ENCODE measurements at places on chromosomes 12 and 14.
A peak's percentile ranks its signal among the peaks of the same experiment; 100 is the strongest.

DNA sequence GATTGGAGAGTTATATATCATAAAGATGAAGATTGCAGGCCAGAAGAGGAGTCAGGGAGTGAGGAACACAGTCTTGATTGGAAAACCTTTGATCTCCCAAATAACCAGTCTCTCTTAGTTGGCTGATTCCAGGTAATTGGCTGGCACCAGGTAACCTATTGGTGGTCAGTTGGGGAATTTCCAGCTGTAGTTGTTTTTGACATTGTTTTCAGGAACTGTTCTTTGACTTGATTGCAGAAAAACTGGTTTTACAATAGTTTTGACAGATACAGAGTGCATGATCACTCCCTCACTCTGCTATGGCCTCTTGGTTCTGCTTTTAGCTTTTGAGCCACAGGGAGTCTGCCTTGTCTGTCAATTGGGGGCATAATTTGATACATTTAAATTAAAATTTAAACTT is 71.6 kb downstream of the ZNF641 start:
- H3K4me3 ChIP-seq = no peak overlapping the region
- H3K36me3 ChIP-seq = no peaks in the 10 kb centered on the region
- DNase-seq = no peak

- peaks cover 91% of the 10 kb centered on the region for H3K36me3 ChIP-seq
- H3K27me3 ChIP-seq = no peaks in the 10 kb centered on the region
- no peak overlapping the region for H3K4me3 ChIP-seq
- H3K27ac ChIP-seq = 0 out of 2 replicates have a peak overlapping the region, but pooled peaks have one; percentile 4
- no peaks in the 10 kb centered on the region for H3K4me1 ChIP-seq
These were observed 10.7 kb upstream of the UNC119B start for GRCh38 chr12:120699553-120699952.

- no peak overlapping the region for H3K27ac ChIP-seq
- H3K4me1 ChIP-seq = no peaks in the 10 kb centered on the region
- no peaks in the 10 kb centered on the region for H3K36me3 ChIP-seq
- no peak for DNase-seq
- no peaks in the 10 kb centered on the region for H3K27me3 ChIP-seq
- no peak overlapping the region for H3K4me3 ChIP-seq
These were observed 323.9 kb downstream of the LRIG3 start for GRCh38 chr12:58596381-58596780.

DNA sequence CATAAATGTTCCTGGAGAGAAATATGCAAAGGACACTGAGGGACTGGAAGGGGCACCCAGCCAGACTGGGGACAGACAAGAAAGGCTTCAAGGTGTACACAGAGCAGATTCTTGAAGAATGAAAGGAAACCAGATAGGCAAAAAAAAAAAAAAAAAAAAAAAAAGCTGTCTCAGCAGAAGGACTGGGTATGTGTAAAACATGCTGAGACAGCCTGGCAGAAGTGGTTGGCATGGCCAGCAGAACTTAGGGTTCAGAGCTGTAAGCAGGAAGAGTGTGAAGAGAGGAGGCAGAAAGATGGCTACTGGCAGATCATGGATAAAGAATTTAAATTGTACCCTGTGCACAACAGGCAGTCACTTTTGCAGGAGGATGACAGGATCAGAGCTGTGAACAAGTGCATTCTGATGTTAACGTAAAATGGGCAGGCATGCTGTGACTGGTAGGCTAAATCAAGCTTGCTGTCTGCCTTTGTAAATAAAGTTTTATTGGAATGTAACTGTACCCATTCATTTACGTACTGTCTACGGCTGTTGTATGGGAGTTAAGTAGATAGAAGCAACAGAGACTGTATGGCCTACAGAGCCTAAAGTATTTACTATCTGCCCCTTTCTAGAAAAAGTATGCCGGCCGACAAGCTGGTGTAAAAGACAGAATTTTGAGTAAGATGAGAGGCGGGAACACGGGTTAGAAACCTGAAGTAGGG is 42.2 kb downstream of the UBR7 start:
- no peak overlapping the region for H3K27ac ChIP-seq
- H3K27me3 ChIP-seq = no peaks in the 10 kb centered on the region
- no peak overlapping the region for H3K4me3 ChIP-seq
- H3K4me1 ChIP-seq = no peaks in the 10 kb centered on the region
- no peak for DNase-seq
- peaks cover 43% of the 10 kb centered on the region for H3K36me3 ChIP-seq

- no peaks in the 10 kb centered on the region for H3K4me1 ChIP-seq
- no peak for DNase-seq
- H3K27ac ChIP-seq = no peak overlapping the region
- no peak overlapping the region for H3K4me3 ChIP-seq
These were observed 99.2 kb downstream of the SLC41A2 start for GRCh38 chr12:104858611-104859543.

- H3K27ac ChIP-seq = no peak overlapping the region
- DNase-seq = no peak
- no peak overlapping the region for H3K4me3 ChIP-seq
- 0 out of 2 replicates have a peak, but pooled peaks cover 5% of the 10 kb centered on the region for H3K4me1 ChIP-seq
- no peaks in the 10 kb centered on the region for H3K36me3 ChIP-seq
These were observed 34.8 kb downstream of the ASCL1 start for GRCh38 chr12:102992297-102992696.

- no peak overlapping the region for H3K4me3 ChIP-seq
- no peaks in the 10 kb centered on the region for H3K36me3 ChIP-seq
- no peaks in the 10 kb centered on the region for H3K4me1 ChIP-seq
- no peaks in the 10 kb centered on the region for H3K27me3 ChIP-seq
- DNase-seq = no peak
These were observed 229.1 kb upstream of the PELI2 start for GRCh38 chr14:55889124-55889523.

DNA sequence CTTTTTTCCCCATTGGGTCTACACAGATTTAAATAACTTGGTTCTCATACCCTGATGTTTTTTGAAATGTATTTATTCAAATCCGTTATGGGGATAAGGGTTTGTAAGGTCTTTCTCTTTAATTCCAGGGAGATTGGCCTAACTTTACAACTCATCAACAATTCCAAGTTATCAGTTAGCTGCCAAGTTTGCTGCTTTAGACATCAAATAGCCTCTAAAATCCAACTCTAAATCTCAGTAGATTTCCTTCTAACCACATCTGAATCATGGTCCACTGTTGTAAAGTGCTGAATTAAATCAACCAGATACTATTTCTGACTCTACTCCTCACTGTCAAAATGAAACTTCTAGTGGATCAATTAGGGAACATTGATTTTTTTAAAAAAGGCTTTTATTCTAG is 364.1 kb upstream of the E2F7 start:
- H3K4me1 ChIP-seq = no peaks in the 10 kb centered on the region
- no peak overlapping the region for H3K27ac ChIP-seq
- no peaks in the 10 kb centered on the region for H3K27me3 ChIP-seq

DNA sequence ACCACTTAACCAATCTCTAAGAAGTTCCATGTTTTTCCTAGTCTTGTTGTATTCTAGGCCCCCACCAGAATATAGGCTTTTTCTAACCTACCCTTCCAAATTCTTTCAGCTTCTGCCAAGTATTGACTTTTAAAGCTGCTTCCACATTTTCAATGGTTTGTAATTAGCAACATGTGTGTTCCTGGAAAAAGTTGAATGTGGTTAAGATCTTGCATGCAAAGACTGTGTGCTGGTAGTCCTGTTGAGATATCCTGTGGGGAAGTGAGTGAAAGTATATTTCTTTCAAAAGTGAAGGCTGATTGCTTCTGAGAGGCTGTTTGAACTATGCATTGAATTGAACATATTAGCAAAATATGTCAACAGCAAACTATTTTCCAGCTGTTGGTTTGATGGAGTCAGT is 646 bp upstream of the OR6C4 start:
- no peak overlapping the region for H3K27ac ChIP-seq
- H3K4me3 ChIP-seq = no peak overlapping the region
- H3K36me3 ChIP-seq = no peaks in the 10 kb centered on the region
- peaks cover 5% of the 10 kb centered on the region for H3K27me3 ChIP-seq
- no peak for DNase-seq
- no peaks in the 10 kb centered on the region for H3K4me1 ChIP-seq

DNA sequence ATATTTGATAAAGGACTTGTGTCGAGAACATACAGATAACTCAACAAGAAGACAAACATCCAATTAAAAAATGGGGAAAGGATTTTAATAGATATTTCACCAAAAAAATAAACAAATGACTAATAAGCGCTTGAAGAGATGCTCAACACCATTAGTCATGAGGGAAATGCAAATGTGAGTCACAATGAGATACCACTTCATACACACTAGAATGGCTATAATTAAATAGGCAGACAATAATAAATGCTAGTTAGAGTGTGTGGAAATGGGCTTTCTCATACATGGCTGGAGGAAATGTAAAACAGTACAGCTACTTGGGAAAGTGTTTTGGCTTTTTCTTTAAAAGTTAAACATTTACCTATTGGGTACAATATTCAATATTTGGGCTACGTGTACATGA is 34.8 kb downstream of the DLK1 start:
- no peak overlapping the region for H3K27ac ChIP-seq
- no peak for DNase-seq
- no peaks in the 10 kb centered on the region for H3K4me1 ChIP-seq
- H3K36me3 ChIP-seq = no peaks in the 10 kb centered on the region
- H3K4me3 ChIP-seq = no peak overlapping the region
- H3K27me3 ChIP-seq = peaks cover 13% of the 10 kb centered on the region

- no peak for DNase-seq
- no peaks in the 10 kb centered on the region for H3K27me3 ChIP-seq
- H3K4me3 ChIP-seq = no peak overlapping the region
- no peak overlapping the region for H3K27ac ChIP-seq
- H3K36me3 ChIP-seq = no peaks in the 10 kb centered on the region
- H3K4me1 ChIP-seq = no peaks in the 10 kb centered on the region
These were observed 1.4 kb upstream of the ANO4 start for GRCh38 chr12:100793182-100793581.

DNA sequence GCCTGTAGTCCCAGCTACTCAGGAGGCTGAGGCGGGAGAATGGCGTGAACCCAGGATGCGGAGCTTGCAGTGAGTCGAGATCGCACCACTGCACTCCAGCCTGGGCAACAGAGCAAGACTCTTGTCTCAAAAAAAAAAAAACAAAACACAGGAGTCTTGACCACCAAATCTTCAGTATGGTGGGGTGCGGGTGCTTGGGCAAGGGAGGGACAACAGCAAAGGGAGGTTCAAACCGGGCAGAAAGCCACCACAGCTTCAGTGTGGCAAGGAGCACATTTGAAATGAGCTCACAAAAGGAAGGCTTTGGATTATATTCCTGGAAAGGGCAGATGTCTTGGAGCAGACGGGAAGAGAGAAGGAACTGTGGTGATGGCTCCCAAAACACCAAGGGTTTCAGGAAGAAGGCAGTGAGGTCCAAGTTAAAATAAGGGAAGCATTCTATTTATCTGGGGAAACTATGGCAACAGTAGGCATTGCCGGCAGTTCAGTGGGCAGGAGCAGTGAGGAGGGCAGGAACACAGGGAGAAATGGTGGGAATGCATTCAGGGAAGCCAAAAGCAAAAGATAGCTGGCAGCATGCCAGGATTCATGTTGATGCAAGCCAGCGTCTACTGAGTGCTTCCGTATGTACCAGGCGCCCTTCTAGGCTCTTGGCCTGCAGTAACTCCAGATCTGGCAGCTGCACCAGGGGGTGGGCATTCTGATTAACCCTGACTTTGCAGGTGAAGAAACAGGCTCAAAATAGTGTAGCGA is 51.0 kb upstream of the SRSF5 start:
- H3K4me3 ChIP-seq = no peak overlapping the region
- no peak overlapping the region for H3K27ac ChIP-seq
- H3K27me3 ChIP-seq = no peaks in the 10 kb centered on the region
- H3K36me3 ChIP-seq = peaks cover 17% of the 10 kb centered on the region
- H3K4me1 ChIP-seq = peaks cover 11% of the 10 kb centered on the region
- DNase-seq = peak; percentile 13

Measured in DND-41 (cell line).